Heart right ventricle (tissue), 16 donors: ENCODE measurements at places on chromosomes 1 and 21. TPM values are rescaled to one million over a fixed set of nuclear protein-coding genes. Genes with fewer than 3 reads are reported as not detected.

- H3K27ac ChIP-seq, result no peak overlapping the region
- peaks cover 2% of the 10 kb centered on the region for H3K4me1 ChIP-seq
- H3K4me3 ChIP-seq, result no peak overlapping the region
- DNase-seq, result no peak
These were observed 125.8 kb downstream of the SLC45A1 start for GRCh38 chr1:8443558-8444194.

DNA sequence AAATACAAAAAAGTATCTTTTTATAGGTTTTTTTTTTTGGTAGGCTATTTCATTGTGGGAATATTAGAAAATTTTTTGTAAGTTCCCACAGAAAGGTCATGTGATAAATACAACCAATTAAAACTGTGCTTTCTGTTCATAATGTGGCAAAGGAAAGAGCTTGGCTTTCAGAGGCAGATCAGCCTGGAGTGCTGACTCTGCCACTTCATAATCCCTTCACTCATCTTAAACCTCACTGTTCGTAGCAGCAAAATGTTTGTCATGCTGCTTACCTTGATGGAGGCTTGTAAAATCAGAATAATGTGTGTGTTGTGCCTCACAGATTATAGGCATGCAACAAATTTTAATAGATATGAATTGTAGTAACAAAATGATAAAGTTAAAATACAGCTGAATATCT is 176.8 kb downstream of the ZP4 start:
- no peaks in the 10 kb centered on the region for H3K36me3 ChIP-seq
- no peak for DNase-seq
- H3K27ac ChIP-seq, result no peak overlapping the region
- no peak overlapping the region for H3K4me3 ChIP-seq
- H3K27me3 ChIP-seq, result no peaks in the 10 kb centered on the region

- no peak overlapping the region for H3K27ac ChIP-seq
- H3K4me3 ChIP-seq, result no peak overlapping the region
- no peaks in the 10 kb centered on the region for H3K4me1 ChIP-seq
- H3K36me3 ChIP-seq, result no peaks in the 10 kb centered on the region
- H3K27me3 ChIP-seq, result peaks cover 11% of the 10 kb centered on the region
- no peak for DNase-seq
These were observed 20.9 kb downstream of the PTPRU start for GRCh38 chr1:29256979-29257804.

GRCh38 chr1:41720861-41721410 is 197.8 kb downstream of the HIVEP3 start:
- H3K4me3 ChIP-seq, result no peak overlapping the region
- H3K27me3 ChIP-seq, result no peaks in the 10 kb centered on the region
- H3K27ac ChIP-seq, result no peak overlapping the region
- no peaks in the 10 kb centered on the region for H3K36me3 ChIP-seq
- no peak for DNase-seq

GRCh38 chr1:6651909-6652308 is 27.2 kb downstream of the THAP3 start:
- no peak for DNase-seq
- peaks cover 59% of the 10 kb centered on the region for H3K36me3 ChIP-seq
- peaks cover 2% of the 10 kb centered on the region for H3K4me1 ChIP-seq
- H3K4me3 ChIP-seq, result no peak overlapping the region
- no peak overlapping the region for H3K27ac ChIP-seq

KLHDC8A gene
- total RNA-seq, result not detected

WNT3A gene
- total RNA-seq, result not detected
